ENCODE measurements at places on chromosomes 11 and 22.

DNA sequence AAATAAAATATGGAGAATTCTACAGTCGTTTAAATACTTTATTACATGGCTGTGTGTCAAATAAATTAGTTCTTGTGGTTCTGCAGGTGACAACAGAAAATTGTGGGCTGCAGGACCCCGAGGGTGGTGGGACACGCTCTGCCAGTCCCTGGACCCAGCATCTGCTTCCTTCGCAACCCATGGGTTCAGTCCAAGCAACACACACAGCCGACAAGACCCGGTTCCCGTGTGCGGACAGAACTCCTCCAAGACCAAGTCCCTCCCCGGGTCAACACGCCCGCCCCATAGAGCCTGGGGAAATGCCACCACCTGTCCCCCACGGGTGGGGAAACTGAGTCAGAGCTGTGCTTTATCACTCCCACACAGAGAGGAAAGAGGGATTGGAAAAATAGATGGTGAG, 238.9 kb downstream of the BRD1 start:
- DNase-seq = no peak

GRCh38 chr22:46589871-46590271, 30.3 kb upstream of the GRAMD4 start:
- DNase-seq = no peak

DNA sequence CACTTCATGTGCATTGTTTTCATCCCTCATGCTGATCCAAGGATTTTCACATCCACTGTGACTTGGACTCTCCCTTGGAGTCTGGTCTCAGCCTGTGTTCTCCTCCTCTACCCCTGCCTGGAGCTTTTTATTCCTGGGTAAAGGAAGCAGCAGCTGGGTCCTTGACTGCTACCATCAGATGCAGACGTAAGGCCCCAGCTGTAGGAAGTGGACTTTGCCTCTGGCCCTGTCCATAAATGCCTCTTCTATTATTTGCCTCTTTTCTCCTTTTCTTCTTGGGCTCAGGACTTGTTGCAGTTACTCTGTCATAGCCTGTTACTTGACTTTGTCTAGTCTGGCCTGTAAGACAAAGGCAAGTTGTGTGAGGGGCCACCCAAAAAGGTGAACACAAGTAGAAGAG, 303.8 kb downstream of the NXPE2 start:
- no peak for DNase-seq

GRCh38 chr11:16226245-16226644, 130.1 kb downstream of the SOX6 start:
- DNase-seq = peak; percentile 40

DNA sequence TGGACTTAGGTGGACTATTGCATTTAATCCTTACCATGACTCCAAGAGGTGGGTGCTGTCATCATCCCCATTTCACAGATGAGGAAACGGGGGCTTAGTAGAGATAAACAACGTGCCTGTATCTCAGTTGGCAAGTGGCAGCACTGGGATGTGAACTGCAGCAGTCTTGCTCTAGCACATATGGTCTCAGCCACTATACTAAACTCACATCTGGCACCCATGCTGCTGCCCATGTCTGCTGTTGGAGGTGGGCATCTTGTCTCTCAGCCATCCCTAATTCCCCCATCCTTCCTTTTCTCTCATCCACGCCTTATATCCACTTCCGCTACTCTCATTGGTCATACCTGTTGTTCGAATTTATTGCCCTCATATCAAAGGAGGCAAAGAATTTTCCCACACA, 3.8 kb downstream of the PRG3 start:
- DNase-seq = no peak

DNA sequence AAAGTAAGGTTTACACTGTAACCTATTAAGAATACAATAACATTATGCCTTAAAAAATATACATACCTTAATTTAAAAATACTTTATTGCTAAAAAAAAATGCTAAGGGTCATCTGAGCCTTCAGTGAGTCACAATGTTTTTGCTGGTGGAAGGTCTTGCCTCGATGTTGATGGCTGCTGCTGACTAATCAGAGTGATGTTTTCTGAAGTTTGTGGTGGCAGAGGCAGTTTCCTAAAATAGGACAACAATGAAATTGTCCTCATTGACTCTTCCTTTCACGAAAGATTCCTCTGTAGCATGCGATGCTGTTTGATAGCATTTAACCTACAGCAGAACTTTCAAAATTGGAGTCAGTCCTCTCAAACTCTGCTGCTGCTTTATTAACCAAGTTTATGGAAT, 97.6 kb downstream of the FAT3 start:
- no peak for DNase-seq
